ENCODE measurements at places on chromosomes 6 and 20. TPM values are rescaled to one million over a fixed set of nuclear protein-coding genes. Genes with fewer than 3 reads are reported as not detected.

Gene POU5F1
- total RNA-seq: not detected

Gene SEL1L2
- not detected for total RNA-seq

Gene PSORS1C1
- total RNA-seq: 11.9 TPM

Gene WRNIP1
- total RNA-seq: 50.1 TPM

Gene STMN3
- total RNA-seq: 2.7 TPM

Gene NMBR
- total RNA-seq: not detected

Gene TMEM200A
- total RNA-seq: 1.4 TPM

Gene MRPL14
- total RNA-seq: 68.4 TPM

Gene ENPP4
- total RNA-seq: 2.4 TPM

Gene KHDC1L
- total RNA-seq: not detected

Gene OPRM1
- total RNA-seq: not detected

Gene CRIP3
- total RNA-seq: not detected
